ENCODE measurements at places on chromosomes 5 and 9.

DNA sequence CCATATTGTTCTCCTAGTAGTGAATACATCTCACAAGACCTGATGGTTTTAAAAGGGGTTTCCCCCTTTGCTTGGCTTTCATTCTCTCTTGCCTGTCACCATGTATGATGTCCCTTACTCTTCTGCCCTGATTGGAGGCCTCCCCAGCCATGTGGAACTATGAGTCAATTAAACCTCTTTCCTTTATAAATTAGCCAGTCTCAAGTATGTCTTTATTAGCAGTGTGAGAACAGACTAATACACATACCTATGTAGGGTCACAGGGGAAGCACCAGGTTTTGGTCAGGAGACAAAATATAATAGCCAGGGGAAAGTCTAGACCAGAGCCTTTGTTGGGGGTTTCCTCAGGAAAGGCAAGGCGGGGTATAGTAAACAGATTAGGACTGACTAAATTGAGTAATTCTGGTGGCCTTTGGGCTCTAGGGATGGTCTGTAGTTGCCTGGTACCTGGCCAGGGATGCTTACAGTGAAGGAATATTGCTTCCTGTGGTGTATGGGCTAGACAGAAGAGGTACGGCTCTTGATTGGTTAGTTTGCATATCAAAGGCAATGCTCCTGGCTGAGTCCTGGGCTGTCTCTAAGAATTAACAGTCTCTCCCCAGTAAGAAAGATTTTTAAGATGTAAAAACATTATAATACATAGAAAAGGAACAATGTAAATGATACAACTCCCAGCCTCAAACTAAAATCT lies 254.5 kb downstream of the ELAVL2 start:
- no peak for DNase-seq

DNA sequence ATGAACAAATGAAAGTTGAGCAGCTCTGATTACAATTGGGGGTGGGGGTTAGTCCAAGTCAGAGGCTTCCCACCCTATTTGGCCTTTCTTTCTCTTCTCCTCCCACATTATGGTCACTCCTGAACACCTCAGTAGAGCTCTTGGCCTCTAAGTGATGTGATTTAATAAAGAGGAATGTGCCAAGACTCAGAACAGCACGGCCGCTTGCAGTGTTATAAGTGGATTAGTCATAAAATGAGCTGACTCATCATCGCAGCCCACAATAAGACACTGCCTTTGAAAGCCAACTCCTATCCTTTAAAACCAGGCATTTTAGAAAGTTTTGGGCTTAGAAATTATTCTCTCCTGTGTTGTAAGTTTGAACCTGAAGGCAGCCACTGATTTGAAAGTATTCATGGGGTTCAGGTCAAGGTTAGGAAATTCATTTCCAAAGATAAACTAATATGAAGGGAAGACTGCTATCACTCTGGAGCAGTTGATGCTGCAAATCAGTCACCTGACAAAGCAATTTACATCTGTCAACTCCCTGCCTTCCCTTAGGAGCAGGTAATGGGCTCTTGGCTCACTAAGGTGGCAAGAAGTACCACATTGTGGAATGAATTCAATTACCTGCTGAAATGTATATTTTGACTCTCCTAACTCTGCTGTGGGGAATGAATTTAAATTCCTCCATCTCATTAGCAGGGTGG lies 283.6 kb upstream of the NMUR2 start:
- DNase-seq, result no peak

DNA sequence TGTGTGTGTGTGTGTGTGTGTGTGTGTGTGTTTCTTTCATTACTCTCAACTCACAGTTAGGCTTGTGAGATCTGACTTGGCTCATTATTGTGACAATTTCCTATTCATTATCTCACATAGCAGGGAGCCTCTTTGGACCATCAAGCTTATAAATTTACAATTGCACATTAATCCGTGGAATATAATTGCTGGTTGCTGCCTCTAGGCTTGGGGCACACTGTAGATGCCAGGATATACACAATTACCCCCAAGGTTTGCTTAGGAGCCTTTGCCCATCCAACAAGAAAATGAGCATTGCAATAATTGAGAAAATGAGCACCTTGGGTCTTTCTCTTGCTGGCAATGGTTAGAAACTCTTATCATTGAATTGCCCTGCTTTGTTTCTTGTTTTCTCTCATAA lies 161.6 kb upstream of the DMRTA1 start:
- no peak for DNase-seq

GRCh38 chr9:98992885-98993569 lies 49.3 kb downstream of the COL15A1 start:
- no peak for DNase-seq

DNA sequence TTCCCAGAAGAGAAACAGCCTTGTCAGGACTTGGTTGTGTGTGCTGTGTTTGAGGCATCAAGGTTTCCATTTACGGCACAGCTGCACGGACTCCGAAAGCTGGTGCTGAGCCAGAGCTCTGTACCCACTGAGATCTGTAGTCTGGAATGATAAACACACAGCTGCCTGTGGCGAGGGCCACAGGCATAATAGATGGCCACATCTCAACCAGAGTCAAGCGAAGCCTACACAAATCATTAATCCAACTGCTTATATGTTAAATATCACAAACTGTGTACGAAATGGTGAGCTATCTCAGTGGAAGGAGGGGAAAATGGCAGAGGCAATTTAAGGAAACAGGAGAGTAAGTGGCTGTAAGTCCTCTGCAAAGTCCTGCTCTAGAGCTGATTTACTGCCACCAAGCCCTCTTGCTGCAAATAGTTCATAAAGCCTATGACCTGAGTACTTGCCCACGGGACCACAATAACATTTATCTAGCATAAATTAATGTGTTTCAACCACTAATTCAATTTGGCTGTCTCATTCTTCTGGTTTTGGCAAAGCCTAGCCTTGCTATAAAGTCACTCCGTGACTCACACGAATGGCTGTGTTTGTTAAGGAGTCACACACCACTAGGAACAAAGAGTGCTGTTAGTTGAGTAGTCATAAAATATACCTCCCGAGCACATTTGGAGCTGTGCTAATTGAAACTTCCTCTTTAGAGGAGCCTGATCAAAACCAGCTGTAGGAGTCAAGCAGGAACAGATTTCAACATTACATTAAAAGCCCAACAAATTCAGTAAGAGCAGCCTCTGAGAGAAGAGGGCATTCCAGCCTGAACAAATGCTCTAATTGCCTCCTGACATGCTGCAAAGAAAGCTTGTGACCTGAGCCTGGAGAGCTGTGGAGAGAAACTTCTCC lies 738.6 kb upstream of the ZNF608 start:
- no peak for DNase-seq

- DNase-seq, result no peak
Measured at GRCh38 chr9:77152289-77152688, 25.0 kb upstream of the VPS13A start.

DNA sequence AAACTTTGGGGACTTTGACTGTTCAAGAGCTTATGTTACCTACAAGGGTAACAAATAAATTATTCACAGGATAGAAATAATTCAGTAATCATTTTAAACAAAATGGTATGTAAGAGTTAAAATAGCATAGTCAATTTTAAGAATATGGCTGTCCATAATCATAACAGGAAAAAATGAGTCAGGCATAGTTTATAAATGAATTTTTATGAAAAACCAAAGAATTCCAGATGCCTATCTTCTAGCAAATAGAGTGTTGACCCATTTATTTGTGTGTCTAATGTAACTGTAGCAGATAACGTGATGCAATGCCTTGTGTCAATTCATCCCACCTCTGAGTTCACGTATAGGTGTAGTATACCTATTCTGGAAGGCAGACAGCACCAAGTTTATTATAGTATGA lies 169.7 kb upstream of the CDH9 start:
- DNase-seq, result no peak

- DNase-seq, result no peak
Measured at GRCh38 chr9:122498883-122499288, 11.7 kb upstream of the OR1J2 start.

DNA sequence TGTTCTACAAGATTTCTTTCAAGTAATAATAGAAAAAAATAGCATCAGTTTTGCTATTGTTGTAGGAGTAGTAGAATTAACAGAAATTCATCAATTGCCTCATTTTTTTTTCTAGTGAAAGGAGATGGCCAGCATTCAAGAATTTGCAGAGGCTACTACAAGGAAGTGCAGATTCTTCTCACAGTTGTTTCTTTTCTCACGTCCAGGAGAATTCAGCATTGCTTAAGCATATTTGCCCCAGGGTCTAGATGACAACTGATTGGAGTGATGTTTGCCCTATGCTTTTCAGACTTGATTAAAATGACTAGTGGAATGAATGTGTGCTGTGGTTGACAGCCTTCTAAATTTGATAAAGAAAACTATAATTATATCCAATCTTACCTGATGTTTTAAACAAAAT lies 46.6 kb upstream of the SLC12A2 start:
- no peak for DNase-seq

DNA sequence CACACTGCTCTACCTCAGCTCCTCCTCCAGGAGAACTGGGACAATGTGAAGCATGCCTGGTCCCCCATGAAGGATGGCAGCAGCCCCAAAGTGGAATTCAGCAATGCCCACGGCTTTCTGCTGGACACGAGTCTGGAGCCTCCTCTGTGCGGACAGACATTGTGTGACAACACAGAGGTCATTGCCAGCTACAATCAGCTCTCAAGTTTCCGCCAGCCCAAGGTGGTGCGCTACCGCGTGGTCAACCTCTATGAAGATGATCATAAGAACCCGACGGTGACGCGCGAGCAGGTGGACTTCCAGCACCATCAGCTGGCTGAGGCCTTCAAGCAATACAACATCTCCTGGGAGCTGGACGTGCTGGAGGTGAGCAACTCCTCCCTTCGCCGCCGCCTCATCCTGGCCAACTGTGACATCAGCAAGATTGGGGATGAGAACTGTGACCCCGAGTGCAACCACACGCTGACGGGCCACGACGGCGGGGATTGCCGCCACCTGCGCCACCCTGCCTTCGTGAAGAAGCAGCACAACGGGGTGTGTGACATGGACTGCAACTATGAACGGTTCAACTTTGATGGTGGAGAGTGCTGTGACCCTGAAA lies 34.1 kb downstream of the PAPPA start:
- DNase-seq, result no peak

DNA sequence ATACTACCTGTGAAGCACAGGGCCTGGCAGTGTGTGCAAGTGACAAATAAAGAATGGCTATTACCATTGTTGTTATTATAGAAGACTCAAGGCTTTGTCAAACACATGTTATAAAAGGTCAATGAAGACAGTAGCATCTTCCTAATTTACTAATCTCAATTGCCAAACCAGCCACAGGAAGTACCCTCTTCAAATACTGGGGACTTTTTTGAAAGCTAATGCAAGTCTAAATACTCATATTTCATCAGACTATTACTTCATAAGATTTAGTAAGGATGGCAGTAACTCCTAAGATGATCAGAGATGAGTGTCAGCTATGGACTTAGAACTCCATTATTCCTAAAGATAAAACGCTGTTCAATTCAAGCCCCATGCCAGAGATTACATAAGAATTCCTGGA lies 43.0 kb downstream of the GNAQ start:
- no peak for DNase-seq

- DNase-seq, result no peak
Measured at GRCh38 chr9:76352026-76352620, 42.1 kb downstream of the RFK start.

DNA sequence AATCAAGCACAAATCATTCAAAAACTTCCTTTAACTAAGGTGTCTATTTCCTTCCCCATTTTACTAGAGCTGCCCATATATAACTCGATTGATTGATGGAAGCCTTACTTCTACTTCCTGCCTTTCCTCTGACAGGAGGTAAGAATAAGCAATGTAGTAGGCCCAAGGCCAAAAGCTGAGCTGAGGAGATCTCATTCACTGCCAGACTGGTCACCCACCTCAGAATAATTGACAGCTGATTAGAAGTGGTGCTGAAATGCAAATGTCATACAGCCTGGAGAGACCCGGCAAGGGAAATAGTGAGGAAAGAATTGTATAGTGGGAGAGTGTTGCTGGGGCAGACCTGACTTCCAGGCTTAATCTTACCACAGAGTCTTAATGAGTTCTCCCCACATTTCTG lies 239.9 kb downstream of the SAXO1 start:
- no peak for DNase-seq

GRCh38 chr9:13863112-13863511 lies 450.8 kb downstream of the NFIB start:
- no peak for DNase-seq

DNA sequence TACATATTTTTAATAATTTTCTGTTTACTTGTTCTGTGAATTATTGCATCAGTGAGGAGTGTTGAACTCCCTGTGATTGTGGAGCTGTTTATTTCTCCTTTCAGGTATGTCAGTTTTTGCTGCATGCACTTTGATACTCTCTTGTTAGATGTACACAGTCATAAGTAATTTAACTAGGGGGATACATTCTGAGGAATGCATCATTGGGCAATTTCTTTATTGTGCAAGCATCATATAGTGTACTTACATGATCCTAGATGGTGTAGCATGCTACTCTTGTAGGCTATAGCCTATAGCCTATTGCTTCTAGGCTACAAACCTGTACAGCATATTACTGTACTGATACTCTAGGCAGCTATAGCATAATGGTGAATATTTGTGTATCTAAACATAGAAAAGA lies 9.5 kb downstream of the DENND4C start:
- DNase-seq, result no peak

GRCh38 chr9:34256987-34257585 lies 72.0 kb downstream of the KIF24 start:
- no peak for DNase-seq

- no peak for DNase-seq
Measured at GRCh38 chr9:77403239-77403638, 225.9 kb downstream of the VPS13A start.

DNA sequence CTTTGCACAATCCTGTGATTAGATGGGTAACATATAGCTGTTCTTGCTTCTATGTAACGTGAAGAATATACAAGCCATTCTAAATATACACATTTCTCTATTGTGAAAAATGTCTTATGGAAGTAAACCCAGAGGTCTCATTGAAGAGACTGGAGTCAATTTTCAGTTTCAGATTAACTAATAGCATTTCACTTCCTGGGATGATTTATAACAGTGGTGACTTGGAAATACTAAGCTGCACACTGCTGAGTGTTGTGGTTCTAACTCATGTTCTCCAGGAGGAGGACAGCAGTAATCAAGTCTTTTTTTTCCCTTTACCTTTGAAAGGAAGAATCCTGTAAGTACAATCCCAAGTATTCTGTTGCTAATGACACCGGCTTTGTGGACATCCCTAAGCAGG lies 3.3 kb downstream of the CTSL start:
- no peak for DNase-seq

DNA sequence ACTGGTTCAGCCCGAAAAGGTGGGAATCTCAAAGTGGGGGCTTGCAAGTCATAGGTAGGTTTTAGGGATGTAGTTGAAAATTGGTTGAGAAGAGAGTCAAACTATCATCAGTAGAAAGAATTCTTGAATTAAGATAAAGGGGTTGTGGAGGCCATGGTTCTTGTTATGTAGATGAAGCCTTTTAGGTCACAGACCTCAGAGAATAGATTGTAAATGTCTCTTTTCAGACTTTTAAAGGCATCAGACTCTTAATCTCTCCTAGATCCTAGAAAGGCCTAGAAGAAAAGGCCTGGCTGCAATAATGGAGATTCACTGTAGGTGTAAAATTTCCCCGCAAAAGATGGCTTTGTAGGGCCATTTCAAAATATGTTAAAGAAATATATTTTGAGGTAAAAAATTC lies 96.4 kb downstream of the PSAT1 start:
- no peak for DNase-seq

Data from stimulated activated CD4-positive, alpha-beta T cell treated with anti-CD3 and anti-CD28 coated beads, Interleukin-4, amount 100 ng/mL, for 4 hours (primary cell).